GM13977 (cell line): ENCODE measurements at places on chromosomes 12 and 14.

DNA sequence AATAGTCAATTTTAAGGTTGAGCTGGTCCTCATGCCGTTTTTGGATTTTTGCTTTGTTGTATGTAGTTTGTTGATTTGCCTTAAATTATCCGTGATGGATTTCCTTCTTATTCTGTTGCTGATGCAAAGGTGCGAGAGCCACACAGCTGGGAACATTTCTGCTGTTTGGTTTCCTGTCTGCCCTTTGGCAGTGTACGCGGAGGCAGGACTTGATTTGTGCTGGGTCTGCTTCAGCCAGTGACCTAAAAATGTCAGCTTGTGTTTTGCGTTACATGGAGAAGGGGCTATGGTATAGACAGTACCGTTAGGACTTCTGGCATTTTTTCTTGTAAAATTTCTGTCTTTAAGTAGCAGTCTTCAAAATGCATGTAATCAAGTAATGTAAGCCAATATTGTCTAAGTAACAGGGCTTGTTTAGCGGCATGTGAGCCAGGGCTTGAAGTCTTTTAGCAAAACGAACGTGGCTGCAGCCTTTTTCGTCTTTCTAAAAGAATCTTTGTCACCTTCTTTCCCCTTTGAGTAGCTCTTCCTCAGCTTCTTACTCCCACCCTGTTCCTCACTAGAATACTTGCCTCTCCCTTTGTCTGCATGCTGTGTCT lies 18.2 kb upstream of the RD3L start:
- no peak for DNase-seq

GRCh38 chr14:70934084-70934483 lies 26.8 kb downstream of the PCNX1 start:
- no peak for DNase-seq

- no peak for DNase-seq
These were observed 206.5 kb upstream of the EEA1 start for GRCh38 chr12:93135286-93136239.

DNA sequence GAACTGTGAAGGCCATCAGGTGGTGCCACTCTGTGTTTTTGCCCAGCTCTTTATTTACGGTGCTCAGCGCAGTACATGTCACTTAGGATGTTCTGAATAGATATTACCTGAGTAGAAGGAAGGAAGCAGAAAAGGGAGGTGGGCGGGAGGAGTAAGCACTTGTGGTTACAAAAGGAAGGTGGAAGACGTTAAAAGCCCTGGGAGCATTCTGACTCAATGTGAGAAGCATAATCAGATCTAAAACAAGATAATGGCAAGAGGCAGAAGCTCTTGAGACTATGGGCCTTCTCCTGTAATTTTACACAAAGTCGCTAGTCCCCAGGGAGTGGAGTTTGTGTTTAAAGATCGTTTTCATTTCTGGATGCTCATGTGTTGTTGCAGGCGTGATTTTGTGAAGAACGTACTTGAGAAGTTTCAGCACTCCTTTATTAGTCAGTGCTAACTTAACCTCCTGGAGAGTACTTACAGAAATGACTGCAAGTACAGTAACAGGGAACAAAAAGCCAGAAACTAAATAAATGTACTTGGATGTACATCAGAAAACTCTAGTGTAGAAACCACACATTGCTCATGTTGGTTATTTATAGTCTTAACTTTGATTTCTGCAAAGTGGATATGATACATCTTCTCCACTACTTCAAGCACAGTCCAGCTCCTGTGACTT lies 1523.5 kb downstream of the AACS start:
- DNase-seq, result no peak
